AG10803 (cell line): ENCODE measurements at places on chromosomes 7 and 10.

DNA sequence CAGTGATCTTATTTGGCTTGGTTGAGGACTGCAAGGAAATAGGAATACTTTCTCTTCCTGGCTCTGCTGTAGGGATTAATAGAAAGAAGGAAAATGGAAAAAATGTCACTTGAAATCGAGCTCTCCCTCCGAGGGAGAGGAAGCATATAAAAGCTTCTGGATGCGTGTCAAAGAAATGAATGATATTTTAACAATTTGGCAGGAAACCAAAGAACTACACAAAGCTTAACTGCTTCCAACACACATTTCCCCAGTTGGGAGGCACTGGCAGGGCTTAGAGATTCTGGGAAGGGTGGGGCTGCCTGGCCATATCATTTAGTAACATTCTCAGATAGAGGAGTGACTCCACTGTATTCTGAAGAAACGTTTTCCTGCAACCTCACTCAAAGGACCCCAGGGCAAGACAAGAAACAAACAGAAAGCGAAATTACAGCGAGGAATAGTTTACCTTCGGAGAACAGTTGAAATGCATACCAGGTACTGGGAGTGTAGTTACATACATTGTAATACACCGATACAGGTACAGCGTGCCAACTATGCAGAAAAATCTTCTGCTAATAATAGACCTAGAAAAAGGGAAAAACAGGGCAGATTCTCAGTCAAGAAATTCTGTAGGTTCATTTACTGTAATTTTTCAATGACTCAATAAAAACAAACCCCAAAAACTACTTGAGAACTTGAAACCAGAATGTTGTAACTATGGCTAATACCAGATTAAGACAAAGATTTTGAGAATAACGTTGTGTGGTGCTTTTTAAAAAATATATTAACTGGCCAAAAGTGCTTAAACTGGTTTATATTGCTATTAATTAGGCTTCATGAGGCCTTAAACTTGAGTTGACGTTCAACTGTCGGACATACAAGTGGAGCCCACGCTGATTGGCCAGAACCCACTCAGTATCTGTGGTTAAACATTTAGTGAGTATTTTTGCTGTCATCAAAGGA lies 75.7 kb upstream of the ASAH2 start:
- peak; percentile 85 for DNase-seq

- no peak for DNase-seq
Measured at GRCh38 chr7:112140600-112140999, 65.6 kb downstream of the DOCK4 start.

- DNase-seq: no peak
Measured at GRCh38 chr10:75663947-75664664, 232.7 kb downstream of the LRMDA start.

- no peak for DNase-seq
Measured at GRCh38 chr7:116439005-116439404, 60.5 kb upstream of the CAV2 start.
